SJSA1 (cell line): ENCODE measurements at places on chromosomes 4 and X.

DNA sequence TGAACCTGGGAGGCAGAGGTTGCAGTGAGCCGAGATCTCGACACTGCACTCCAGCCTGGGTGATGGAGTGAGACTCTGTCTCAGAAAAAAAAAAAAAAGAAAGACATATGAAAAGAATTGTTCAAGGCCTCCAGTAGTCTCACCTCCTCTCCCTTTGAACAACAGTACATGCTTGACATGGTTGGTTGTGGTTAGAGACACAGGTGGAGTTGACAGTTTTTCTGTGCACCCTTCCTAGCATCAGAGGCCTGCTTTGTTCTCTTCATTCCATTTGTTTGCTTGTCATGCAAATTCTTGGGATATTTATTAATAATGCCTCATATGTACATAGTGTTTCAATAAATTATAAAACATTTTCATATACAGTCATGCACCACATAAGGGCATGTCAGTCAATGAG is 18.3 kb upstream of the PDCL2 start:
- H3K4me1 ChIP-seq, result peaks cover 7% of the 10 kb centered on the region
- DNase-seq, result no peak
- H3K27ac ChIP-seq, result no peak overlapping the region
- no peaks in the 10 kb centered on the region for H3K27me3 ChIP-seq
- H3K36me3 ChIP-seq, result no peaks in the 10 kb centered on the region

DNA sequence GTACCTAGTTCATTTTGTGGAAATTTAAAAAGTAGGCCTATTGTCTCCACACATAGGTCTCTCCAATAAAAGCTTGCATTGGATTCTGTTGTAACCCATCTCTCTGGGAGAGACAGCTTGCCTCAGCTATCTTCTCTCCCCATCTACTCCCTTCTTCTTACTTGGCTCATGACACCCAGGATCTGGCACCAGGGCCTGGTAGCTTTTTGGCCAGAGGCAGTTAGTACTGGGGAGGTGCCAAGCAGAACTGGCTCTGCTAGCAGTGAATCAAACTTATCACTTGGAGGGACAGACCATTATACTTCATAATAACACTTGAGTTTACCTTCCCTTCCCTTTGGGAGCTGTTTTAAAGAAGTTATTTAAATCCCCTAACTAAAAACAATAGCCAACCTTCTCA is 31.8 kb downstream of the PLAC1 start:
- peaks cover 32% of the 10 kb centered on the region for H3K4me1 ChIP-seq
- no peak overlapping the region for H3K27ac ChIP-seq
- no peak for DNase-seq
- H3K4me3 ChIP-seq, result no peak overlapping the region
- no peaks in the 10 kb centered on the region for H3K36me3 ChIP-seq
- no peaks in the 10 kb centered on the region for H3K27me3 ChIP-seq

GRCh38 chr4:65845199-65845773 is 175.0 kb upstream of the EPHA5 start:
- H3K27me3 ChIP-seq, result no peaks in the 10 kb centered on the region
- H3K4me1 ChIP-seq, result no peaks in the 10 kb centered on the region
- no peak for DNase-seq
- H3K36me3 ChIP-seq, result no peaks in the 10 kb centered on the region
- H3K27ac ChIP-seq, result no peak overlapping the region

- DNase-seq, result no peak
- H3K36me3 ChIP-seq, result no peaks in the 10 kb centered on the region
- H3K4me3 ChIP-seq, result no peak overlapping the region
- no peaks in the 10 kb centered on the region for H3K27me3 ChIP-seq
Observed at GRCh38 chr4:150999086-150999485, 16.0 kb downstream of the LRBA start.

- DNase-seq, result no peak
- no peaks in the 10 kb centered on the region for H3K36me3 ChIP-seq
- H3K27me3 ChIP-seq, result no peaks in the 10 kb centered on the region
Observed at GRCh38 chr4:14842964-14843630, 159.2 kb upstream of the CPEB2 start.

DNA sequence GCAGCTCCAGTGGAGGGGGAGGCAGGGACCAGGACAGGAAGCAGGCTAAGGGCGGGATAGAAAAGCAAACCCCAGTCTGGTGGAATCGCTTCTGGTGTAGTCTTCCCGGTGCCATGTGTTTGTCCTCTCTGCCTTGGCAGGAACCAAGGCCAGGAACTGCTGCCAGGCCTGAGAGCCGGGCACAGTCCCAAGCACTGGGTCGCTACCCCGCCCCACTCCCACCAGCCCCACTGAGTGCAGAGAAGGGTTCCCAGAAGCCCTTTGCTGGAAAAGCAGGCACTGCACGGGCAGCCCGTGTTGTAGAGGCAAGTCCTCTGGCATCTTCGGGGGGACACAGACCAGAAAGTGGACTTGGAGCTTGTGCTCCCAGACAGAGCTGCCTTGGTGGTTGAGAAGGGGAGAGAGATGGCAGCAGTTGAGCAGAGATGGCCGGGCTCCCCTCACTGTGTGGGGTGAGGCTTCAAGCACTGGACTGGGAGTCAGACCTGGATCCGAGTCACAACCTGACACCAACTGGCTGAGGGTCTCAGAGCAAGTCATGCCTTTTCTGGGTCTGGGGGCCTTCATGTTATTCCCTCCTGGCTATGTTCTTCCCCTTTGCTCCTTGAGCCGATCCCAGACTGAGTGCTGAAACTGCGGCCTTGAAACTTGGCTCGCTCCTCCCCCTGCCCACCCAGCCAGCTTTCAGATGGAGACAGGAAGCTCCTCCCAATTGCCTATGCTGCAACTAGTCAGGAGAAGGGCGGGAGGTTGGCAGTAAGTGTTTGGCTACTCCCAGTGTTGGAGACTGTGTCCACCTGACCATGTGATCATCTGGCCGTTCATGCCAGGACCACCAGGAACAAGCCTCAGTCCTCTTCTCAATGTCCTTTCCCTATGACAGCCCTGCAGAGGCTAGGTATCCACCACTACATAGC is 59.7 kb upstream of the MTM1 start:
- DNase-seq, result no peak
- H3K36me3 ChIP-seq, result no peaks in the 10 kb centered on the region
- no peaks in the 10 kb centered on the region for H3K27me3 ChIP-seq
- no peak overlapping the region for H3K27ac ChIP-seq
- no peaks in the 10 kb centered on the region for H3K4me1 ChIP-seq

DNA sequence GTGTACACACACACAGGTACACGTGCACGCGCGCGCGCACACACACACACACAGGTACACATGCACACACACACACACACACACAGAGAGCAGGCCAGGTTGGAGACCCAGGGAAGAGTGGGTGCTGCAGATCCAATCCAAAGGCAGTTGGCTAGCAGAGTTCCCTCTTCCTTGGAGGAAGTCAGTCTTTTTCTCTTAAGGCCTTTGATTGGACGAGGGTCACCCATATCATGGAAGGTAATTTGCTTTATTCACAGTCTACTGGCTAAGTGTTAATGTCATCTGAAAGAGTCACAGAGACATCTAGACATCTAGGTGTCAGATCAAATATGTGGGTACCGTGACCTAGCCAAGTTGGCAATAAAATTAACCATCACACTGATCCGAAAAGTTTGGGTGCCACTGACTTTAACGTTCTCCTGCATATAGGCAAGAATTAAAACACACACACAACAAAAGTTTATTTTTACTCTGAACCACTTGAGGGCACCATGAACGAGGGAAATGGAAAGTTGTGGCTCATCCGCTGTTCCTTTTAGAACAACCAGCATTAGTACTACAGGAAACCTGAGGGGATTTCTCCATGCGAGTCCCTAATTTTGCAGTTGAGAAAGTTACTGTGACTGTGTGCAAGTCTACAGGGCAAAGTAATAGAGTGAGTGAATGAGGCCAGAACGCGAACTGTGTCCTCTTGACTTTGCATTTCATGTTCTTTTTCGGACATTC is 66.0 kb upstream of the STOX2 start:
- H3K4me3 ChIP-seq, result no peak overlapping the region
- no peak for DNase-seq
- H3K27me3 ChIP-seq, result no peaks in the 10 kb centered on the region
- H3K36me3 ChIP-seq, result no peaks in the 10 kb centered on the region
- no peaks in the 10 kb centered on the region for H3K4me1 ChIP-seq

DNA sequence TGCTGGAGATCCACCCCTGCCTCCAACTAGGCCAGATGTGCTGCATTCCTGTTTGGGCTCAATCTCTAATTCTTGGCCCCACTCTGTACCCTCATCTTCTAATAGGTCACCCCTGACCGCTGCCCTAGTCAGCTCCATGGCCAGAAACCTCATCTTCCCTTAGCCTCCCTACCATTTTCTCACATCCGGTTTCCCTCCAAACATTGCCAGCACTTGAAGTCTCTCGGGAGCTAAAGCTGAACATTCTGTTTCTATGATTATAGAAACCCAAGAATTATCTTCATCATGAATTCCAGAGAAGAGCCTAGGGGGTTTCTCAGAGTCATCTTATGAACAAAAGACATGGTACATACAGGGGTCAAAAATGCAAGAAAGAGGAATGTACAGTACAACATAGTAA is 179.7 kb downstream of the AMELX start:
- no peaks in the 10 kb centered on the region for H3K36me3 ChIP-seq
- no peaks in the 10 kb centered on the region for H3K4me1 ChIP-seq
- no peak overlapping the region for H3K27ac ChIP-seq
- H3K4me3 ChIP-seq, result no peak overlapping the region

DNA sequence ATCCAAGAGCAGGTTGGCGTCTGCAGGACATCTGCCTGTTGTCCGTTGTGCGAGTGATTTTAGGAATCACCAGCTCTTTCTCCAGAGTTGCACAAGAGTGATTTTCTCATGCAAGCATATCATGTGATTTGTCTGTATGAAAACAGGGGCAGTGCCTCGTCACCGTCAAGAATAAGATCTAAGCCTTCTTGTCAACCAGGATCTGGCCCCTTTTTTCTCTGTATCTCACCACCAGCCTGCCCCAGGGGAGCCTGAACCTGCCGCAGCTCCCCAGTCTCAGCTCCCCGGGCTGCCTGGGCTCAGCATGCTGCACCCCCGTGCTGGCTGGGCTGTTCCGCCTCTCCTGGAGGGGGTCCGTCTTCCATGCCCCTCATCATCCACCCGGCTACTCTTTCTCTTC is 90.5 kb downstream of the STOX2 start:
- no peak overlapping the region for H3K27ac ChIP-seq
- H3K4me1 ChIP-seq, result no peaks in the 10 kb centered on the region
- H3K27me3 ChIP-seq, result no peaks in the 10 kb centered on the region

DNA sequence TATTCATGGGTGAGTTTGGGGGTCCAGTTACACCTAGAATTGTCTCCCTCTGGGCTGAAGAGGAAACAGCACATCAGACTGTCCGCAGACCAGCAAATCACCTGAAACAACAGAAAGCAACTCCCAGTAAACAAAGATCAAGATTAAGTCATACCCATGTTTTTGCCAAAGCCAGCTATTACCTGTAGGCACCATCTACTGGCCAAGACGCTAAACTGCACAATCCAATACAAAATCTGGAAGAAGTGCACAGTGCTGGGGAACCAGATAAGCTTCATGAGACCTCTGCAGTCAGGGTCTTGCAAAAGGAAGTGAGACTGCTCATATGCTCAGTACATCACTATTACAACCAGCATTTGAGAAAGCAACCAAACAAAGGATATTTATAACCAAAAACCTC is 157.5 kb upstream of the ITM2A start:
- no peak for DNase-seq
- H3K4me3 ChIP-seq, result no peak overlapping the region
- H3K27me3 ChIP-seq, result no peaks in the 10 kb centered on the region
- H3K27ac ChIP-seq, result no peak overlapping the region
- no peaks in the 10 kb centered on the region for H3K4me1 ChIP-seq

- no peak overlapping the region for H3K27ac ChIP-seq
- H3K4me3 ChIP-seq, result no peak overlapping the region
- DNase-seq, result no peak
- no peaks in the 10 kb centered on the region for H3K4me1 ChIP-seq
- no peaks in the 10 kb centered on the region for H3K36me3 ChIP-seq
Observed at GRCh38 chr4:156312261-156312847, 358.7 kb upstream of the CTSO start.

DNA sequence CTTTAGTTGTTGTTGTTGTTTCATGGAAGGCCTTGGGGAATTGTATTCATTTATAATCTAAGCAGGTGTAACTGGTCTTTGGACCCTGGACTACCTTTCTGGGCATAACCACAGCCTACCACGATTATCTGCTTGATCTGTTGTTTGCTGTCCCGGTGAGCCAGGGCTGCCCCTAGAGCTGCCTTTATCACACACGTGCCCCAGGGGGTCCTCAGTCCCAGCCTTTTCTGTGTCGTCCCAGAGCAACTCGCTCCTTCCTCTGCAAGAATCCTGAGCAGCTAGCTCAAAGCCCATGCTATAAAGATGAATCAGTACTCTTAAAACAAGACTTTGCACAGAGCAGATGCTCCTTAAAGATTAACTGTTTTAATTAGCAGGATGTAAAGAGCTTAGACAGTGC is 273.2 kb downstream of the EVC2 start:
- no peak overlapping the region for H3K4me3 ChIP-seq
- H3K27ac ChIP-seq, result no peak overlapping the region
- no peak for DNase-seq
- H3K4me1 ChIP-seq, result no peaks in the 10 kb centered on the region
- no peaks in the 10 kb centered on the region for H3K27me3 ChIP-seq
- no peaks in the 10 kb centered on the region for H3K36me3 ChIP-seq

DNA sequence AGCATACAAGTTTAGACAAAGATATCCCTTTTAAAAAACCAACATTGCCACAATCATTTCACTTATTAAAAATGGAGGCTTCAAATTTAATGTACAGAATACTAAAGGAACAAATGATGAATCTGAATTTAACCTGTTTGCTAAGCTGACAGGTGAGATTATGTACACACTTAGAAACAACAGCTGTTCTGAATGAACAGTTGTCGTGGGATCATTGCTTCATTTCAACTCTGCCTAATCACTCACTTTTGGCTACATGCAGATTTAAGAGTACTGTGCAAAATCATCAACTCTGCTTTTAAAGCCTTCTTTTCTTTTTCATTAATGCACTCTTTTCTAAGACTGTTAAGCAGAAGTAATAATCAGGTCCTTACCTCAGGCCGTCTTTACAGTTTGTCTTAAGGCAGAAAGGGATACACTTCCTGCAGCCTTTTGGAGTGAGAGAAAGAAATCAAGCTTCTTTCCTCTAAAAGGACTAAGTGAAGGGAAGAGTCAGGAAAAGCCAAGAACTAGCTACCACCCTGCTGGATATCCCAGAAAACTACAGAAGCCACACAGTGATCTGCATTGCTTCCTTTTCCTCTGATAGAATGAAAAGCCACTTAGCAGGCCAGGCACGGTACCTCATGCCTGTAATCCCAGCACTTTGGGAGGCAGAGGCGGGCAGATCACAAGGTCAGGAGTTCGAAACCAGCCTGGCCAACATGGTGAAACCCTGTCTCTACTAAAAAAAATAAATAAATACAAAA is 54.7 kb upstream of the NPNT start:
- H3K27ac ChIP-seq, result no peak overlapping the region
- DNase-seq, result no peak
- H3K36me3 ChIP-seq, result no peaks in the 10 kb centered on the region
- H3K4me3 ChIP-seq, result no peak overlapping the region
- peaks cover 4% of the 10 kb centered on the region for H3K4me1 ChIP-seq
- no peaks in the 10 kb centered on the region for H3K27me3 ChIP-seq

DNA sequence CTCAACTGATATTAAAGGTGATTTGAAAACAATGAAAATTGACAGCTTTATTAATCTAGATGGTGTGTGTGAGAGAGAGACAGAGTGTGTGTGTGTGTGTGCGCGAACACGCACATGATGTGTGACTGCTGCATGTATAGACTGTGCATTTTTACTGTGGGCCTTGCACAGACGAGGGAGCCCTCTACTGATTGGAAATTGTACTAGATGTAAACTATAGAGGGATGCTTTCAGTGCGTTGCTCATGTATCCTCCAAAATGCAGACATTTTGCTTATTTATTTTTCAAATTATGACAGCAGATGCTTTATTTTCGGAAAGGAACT is 168.4 kb upstream of the GK2 start:
- no peak overlapping the region for H3K27ac ChIP-seq
- H3K36me3 ChIP-seq, result no peaks in the 10 kb centered on the region
- H3K4me3 ChIP-seq, result no peak overlapping the region
- no peaks in the 10 kb centered on the region for H3K4me1 ChIP-seq
- DNase-seq, result no peak
